IMR-90 (cell line): ENCODE measurements at places on chromosomes 4 and X. TPM values are rescaled to one million over a fixed set of nuclear protein-coding genes. Genes with fewer than 3 reads are reported as not detected.

SCRG1 gene
- under 0.01 TPM in 2 replicates for total RNA-seq

MTNR1A gene
- not detected in 2 replicates for total RNA-seq

GRCh38 chr4:136784326-136784725 is 748.0 kb downstream of the PCDH18 start:
- DNase-seq = peak; percentile 10

DNA sequence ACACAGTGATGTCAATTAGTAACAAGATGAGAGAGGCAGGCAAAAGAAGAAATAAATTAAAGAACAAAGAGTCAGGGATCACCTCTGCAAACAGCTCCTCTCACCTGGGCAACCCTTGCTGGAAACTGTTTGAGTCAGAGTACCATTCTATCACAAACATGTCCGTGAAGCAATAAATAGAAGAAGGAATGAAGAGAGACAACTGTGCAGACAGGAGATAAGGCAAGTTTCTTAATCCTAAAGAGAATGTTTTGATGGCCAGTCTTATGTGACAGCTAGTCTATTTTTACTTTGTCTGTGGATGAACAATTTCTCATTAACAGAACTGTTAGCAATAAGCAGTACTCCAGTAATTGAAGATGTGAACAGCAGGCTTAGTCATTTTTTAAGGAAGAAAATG is 422.4 kb downstream of the DMD start:
- no peak for DNase-seq

DNA sequence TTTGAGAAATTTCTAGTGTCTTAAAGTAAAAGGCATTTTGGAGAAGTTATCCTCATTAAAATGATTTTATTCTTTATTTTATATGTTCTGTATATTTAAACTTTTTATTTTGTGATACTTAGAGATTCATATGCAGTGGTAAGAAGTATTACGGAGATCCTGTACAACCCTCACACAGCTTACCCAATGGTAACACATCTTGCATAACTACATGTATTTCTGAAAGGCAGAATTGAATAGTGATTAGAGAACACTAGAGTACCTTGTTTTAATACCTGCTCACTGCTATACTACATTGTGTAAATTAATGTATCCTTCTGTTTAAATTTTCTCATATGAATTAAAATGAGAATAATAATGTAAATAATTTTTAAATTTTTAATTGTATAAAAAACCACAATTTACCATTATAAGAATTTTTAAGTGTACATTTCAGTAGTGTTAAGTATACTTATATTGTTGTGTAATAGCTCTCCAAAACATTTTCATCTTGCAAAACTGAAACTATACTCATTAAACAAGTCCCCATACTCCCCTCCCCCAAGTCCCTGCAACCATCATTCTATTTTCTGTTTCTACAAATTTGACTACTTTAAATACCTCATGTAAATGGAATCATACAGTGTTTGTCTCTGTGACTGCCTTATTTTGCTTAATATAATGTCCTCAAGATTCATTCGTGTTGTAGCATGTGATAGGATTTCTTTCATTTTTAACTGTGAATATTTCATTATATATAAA is 45.4 kb downstream of the INTS12 start:
- no peak for DNase-seq

LRCH2 gene
- total RNA-seq = 4.3 and 8.1 TPM in 2 replicates

DNA sequence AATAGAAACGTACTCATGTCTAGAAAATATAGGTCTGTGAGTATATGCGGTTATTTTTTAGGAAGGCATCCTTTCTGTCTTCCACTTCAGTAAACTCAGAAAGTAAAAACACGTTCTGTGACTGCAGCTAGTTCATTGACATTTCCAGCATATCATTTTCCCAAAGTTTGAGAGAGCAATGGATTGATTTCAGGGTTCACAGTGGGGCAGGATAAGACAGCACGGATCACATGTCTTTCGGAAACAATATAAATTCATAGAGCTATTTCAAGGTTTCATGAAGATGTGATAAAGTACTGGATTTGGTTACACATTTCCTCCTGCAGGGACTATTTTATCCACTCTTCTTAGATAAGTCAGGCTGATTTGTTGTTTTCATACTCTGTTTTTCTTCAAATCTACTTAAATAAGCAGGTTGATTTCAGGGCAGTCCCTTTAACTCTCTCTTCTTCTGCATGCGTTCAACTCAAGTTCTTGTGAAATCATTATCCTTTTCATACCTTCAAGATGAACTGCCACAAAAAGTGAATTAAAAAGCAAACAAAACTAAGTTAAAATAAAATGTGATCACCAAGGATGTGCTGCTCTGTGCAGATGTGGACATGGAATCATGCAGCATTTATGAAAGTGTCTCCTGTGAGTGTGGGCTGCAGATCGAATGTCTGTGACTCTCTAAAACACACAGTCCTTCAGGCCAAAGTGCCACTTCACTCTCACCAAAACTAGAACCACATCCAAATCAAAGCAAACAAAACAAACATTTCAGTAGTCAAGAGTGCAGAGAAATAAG is 187.7 kb downstream of the UNC5C start:
- DNase-seq = no peak

GRCh38 chr4:19992471-19993093 is 259.1 kb upstream of the SLIT2 start:
- no peak for DNase-seq

DNA sequence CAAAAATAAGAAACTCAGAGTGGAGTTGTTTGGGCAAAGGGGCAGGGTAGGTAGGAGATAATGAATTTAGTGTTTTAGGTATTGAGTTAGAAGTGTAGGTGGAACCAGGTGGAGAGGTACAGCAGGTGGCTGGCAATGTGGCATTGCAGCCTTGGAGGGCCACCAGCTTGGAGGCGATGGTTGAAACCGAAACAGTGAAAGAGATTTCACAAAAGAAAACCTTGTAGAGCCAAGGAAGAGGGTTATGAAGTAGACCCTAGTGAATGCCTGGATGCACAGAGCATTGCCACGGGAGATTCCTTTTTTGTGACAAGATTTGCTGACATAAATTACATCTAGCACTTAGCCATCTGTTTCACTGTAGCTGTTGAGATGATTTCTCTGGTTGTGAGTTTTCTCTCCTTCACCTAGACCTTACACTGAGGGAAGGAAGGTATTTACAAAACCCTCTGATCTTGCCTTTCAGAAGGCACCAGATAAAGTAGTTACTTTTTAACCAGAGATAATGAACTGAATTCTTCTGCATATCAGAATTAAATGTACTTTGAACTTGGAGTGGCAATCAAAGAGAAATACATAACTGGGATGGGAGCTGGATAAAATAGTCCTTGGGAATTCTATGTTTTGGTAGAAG is 104.1 kb upstream of the CASK start:
- DNase-seq = no peak

PAGE2 gene
- total RNA-seq = not detected in 2 replicates

GRCh38 chr4:40600850-40601249 is 28.8 kb downstream of the RBM47 start:
- no peak for DNase-seq

DNA sequence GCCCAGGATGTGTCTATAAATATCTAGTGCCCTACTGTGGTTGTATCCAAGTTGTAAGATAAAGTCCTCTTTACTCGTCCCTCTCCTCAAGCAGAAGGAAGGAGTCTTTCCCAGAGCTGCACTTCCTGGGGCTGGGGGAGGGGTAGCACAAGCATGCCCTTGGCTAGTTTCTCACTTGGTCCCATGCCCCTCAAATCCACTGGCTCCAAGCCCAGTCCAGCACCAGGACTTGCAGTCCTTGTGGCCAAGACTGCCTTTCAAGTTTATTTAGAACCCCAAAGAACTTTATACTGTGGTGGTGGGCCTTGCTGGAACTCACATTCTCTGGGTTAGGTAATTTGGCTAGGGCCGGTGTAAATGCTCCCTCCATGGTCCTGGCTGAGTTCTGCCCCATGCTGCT is 43.2 kb upstream of the SLC10A4 start:
- no peak for DNase-seq

- no peak for DNase-seq
These were observed 56.5 kb upstream of the PROM1 start for GRCh38 chr4:16140231-16140878.

- no peak for DNase-seq
These were observed 81.6 kb downstream of the NPNT start for GRCh38 chr4:105976915-105977314.

ASB11 gene
- not detected in 2 replicates for total RNA-seq
